ENCODE measurements at places on chromosomes 5 and 9.

DNA sequence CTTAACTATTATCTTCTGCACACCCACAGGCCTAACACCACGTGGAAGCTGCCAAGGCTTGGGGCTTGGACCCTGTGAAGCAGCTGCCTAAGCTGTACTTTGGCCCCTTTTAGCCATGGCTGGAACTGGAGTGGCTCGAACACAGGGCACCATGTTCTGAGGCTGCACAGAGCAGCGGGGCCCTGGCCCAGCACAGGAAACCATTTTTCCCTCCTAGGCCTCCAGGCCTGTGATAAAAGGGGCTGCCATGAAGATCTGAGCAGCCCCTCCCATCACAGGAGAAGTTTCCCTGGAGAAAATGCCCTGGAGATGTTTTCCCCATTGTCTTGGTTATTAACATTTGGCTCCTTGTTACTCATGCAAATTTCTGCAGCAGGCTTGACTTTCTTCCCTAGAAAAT, 126.3 kb downstream of the MELK start:
- no peak for DNase-seq

DNA sequence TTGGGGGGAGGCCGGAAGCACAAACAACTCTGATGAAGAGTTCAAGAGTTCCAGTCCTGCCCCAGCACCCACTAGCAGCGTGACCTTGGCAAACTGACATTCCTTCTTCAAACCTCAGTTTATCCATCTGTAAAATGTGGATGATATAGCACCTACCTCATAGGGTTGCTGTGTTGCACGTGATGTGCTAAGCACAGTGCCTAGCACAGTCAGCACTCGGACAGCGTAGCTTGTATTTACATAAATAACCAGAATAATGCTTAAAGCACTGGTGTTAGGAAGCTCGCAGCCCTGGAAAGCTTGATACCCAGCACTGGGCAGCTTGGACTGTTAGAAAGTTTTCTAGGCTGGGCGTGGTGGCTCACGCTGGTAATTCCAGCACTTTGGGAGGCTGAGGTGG, 5.1 kb downstream of the PKN3 start:
- DNase-seq: no peak

DNA sequence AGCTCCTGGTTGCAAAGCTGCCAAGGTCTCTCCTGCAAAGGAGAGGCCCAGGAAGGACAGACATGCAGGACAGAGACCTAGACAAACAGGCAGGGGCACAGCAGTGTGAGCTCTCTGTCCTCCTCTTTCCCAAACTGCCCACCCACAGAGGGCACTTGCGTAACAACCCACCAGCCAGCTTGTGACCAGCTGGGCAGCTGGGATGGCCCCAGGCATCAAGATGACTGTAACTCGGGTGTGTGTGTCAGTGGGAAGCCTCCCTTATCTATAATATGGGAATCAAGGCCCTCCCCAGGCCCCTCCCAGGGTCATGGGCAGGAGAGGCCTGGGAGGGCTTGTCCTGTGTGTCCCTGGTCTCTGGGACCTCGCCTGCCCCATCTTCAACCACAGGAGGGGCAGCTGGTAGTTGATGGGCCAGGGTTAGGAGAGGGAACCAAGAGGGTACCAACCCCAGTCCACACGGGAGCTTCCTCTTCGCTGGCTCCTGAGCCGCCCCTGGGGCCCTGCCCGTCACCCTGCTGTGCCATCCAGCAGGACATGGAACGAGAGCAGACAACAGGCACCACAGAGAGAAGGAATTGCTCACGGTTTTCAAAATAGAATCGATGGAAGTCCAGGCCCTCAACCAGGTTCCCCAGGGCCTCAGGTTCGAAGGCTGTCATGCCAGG, 37.9 kb downstream of the SLC6A7 start:
- DNase-seq: no peak

- no peak for DNase-seq
Measured at GRCh38 chr5:102283102-102283797, 12.8 kb downstream of the SLCO4C1 start.

DNA sequence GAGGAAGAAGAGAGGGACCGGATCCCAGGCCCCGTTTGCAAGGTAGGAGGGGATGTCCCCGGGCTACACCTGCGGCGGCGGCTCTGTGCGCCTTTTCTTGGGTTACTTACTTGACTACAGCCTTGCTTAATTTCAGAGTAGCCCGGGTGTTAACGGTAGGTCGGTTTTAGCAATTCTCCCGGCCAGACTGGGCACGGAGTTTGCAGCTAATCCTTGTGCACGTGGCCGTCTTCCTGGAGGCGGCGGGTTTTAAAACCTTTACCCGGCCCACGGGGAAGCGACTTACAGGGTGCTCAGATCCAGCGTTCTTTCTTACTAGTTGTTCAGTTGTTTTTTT, 313 bp downstream of the BRIX1 start:
- no peak for DNase-seq

GRCh38 chr5:34551911-34552433, 104.2 kb upstream of the RAI14 start:
- DNase-seq: no peak

DNA sequence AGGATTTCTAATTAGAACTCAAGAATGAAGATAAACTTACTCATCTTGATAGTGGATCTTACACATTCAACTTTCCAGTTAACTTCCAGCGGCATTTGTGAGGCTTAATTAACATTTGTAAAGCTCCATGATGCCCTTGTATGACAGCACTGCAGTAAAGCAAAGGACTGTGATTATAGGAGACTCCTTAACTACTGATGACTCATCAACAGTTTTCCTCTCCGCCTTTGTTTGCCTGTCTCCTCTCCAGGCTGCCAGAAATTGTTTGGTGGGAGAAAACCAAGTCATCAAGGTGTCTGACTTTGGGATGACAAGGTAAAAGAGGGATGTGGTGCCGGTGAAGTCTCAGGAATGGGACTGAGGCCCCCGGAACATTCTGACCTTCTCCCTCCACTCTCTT, 20.4 kb upstream of the CYFIP2 start:
- DNase-seq: no peak

DNA sequence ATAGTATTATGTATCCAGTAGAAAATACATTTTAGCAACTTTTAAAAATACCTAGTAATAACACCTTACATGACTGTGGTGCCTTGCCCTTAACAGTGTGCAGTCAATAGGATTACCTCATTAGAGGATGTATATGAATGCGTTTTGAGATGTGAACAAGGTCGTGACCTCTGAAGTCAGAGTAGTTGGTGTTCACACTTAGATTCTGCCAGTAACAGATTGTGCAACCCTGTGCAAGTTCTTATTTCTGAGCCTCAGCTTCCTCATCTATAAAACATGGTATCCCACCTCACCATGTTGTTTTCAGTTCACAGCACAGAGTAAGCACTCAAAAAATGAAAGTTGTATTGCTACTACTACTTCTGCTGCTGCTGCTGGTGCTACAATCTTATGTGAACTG, 347.3 kb downstream of the KDM4C start:
- DNase-seq: no peak

GRCh38 chr5:66945389-66946349, 250.9 kb downstream of the CD180 start:
- no peak for DNase-seq

GRCh38 chr9:110156416-110156815, 51.5 kb downstream of the C9orf152 start:
- no peak for DNase-seq

DNA sequence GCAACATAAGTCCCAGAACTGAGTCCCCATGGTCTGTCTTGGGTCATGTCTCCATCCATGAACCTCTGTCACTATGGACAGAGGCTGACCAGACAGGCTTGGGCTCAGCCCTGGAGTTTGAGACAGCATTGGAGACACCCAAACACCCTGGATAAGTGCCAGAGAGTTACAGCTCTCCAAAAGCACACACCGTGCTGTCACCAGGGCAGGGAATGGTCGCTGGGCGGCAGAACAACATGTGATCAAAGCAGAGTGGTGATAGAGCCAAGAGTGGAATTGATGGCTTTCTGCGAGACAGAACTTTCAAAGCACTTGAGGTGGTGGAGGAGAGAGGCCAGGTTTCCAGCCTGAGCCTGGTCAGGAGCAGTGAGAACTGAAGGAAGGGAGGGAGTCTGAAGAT, 50.1 kb downstream of the DRD1 start:
- DNase-seq: no peak

DNA sequence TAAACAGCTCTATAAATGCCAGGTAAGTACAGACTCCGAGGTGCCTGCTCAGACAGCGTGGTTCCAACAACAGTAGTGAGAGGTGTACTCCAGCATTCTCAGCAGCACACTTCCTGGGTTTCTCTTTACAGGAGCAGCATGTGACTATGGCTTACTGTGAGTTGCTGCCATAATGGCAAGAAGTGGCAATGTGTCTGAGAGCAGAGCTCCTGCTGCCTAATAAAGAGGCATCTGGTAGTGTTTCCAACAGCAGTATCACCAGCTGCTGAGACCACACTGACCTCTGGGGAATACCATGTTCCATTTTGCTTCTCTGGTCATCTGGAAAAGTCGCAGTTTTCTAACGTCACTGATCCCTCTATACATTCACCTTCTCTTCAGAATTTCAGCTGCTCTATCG, 398.2 kb downstream of the SLCO4C1 start:
- no peak for DNase-seq

DNA sequence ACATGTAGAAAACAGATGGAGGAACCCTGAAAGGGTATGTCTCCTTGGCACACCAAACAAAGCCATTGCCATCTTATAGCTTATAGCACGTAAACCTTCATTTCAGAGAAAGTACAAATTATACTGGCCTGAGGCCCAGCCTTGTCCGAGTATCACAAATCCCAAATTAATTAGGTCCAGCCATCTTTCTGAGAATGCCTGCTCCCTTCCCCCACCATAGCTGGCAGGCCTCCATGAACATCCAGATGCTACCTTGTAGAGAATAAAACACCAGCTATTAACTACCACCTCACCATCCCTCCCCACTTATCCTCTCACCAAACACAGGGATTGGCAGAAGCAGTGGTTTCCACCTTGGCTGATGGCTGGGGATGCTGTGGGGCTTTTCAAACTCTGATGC, 224.0 kb downstream of the SPOCK1 start:
- DNase-seq: no peak

- no peak for DNase-seq
Measured at GRCh38 chr5:117800261-117800660, 1188.1 kb downstream of the DTWD2 start.

DNA sequence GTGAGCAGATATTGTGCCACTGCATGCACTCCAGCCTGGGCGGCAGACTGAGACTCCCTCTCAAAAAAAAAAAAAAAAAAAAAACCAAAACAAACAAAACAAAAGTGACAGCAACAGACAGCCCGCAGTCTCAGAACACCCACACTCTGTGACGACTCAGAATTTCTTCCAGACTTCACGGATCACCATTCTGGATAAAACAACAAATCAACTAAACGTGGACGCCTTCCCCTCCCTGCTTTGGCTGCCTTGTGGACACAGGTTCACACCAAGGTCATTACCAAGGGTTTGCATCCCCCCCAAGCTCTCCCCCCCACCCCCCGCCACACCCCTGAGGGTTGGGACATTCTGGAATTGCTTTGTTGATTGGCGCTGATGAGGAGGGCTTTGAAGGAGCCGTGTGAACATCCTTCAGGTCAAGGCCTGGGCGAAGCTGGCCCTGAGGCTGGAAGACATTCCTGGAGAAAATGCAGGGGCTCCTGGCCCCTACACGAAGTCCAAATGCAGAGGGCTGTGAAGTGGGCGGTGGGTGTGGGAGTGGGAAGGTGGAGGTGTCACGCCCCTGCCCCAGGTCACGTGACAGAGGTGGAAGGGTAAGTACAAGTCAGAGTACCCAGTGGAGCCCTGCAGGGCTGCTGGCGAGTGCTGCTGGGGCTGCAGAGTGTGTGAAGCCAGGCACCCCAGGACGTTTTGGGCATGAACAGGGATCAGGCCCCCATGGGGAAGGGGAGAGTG, 10.1 kb downstream of the LCN10 start:
- no peak for DNase-seq

- no peak for DNase-seq
Measured at GRCh38 chr9:81680006-81680405, 9.3 kb downstream of the TLE1 start.

DNA sequence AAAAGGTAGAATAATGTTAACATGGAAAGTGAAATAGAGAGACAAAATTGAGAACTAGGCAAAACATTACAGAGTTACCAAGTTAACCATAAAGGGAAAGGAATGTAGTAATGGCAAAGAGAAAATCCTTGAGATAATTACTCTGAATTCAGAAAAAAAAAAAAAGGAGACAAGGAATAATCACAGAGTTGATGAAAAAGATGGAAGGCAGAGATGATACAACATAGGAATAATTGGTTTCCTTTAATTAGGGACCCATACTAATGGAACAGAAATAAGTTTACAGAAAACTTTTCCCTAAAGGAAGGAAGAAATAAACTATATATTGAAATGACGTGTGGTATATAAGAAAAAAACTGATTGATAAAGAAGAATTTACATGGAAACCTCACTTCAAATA, 254.1 kb upstream of the FBXL7 start:
- no peak for DNase-seq

- DNase-seq: no peak
Measured at GRCh38 chr5:43085453-43085852, 35.3 kb upstream of the ZNF131 start.

DNA sequence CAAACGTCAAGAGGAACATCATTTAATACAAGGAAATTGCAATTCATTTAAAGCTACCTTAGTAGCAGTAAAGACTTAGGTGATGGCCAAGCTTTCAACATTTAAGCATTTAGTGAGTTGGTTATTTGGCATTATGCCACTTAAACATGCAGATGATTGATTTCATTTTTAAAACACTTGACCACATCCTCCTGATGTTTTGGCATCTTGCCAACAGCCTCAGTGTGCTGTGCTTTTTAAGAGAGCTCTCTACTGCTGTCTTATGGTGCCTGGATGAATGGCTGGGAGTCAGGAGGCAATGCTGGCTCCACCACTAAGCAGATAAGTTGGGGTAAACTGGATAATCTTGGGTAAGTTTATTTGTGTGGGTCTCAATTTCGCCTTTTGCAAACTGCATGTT, 364.5 kb downstream of the MAN2A1 start:
- DNase-seq: peak; percentile 7

- DNase-seq: peak; percentile 2
Measured at GRCh38 chr5:143016777-143017516, 246.8 kb downstream of the ARHGAP26 start.

- DNase-seq: no peak
Measured at GRCh38 chr5:88881571-88881971, 1.4 kb downstream of the MEF2C start.

- DNase-seq: no peak
Measured at GRCh38 chr9:108786322-108786721, 69.5 kb downstream of the ACTL7B start.

GRCh38 chr5:139982975-139983240, 60.2 kb downstream of the NRG2 start:
- DNase-seq: no peak

DNA sequence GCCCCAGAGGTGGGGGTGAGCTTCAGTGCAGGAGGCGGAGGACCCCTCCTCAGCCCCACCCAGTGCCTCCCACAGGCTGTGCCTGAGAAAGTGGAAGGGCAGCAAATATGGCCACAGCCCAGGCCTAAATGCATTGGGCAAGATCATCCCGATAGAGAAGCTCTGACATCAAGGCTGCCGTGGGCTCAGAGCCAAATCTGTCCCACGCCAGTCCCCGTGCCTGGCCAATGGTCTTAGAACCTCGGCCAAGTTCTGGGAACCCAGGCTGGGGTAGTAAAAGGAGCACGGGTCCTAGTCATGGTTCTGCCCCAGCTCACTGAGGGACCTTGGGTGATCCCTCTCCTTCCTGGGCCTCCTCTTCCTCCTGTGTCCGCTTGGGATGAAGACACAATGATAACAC, 27.7 kb upstream of the TNIP1 start:
- DNase-seq: no peak

- peak; percentile 36 for DNase-seq
Measured at GRCh38 chr9:72038890-72039410, 21.5 kb downstream of the C9orf57 start.

Measured in activated naive CD4-positive, alpha-beta T cell (primary cell).